Mononuclear cell (primary cell): ENCODE measurements at places on chromosomes 3 and 15. TPM values are rescaled to one million over a fixed set of nuclear protein-coding genes. Genes with fewer than 3 reads are reported as not detected.

LRRC15 gene
- 0.10 TPM for total RNA-seq

DLL4 gene
- not detected for total RNA-seq

GOLGA8Q gene
- total RNA-seq = 1.8 TPM

ATP10A gene
- total RNA-seq = 15.8 TPM
